ENCODE measurements at places on chromosomes 7 and 10.

GRCh38 chr7:104156842-104157277 is 51.0 kb downstream of the ORC5 start:
- no peak for DNase-seq

GRCh38 chr10:47178537-47179290 is 121.3 kb upstream of the GDF10 start:
- no peak for DNase-seq

- DNase-seq: no peak
These were observed 442 bp downstream of the CYP26C1 start for GRCh38 chr10:93060887-93061593.

DNA sequence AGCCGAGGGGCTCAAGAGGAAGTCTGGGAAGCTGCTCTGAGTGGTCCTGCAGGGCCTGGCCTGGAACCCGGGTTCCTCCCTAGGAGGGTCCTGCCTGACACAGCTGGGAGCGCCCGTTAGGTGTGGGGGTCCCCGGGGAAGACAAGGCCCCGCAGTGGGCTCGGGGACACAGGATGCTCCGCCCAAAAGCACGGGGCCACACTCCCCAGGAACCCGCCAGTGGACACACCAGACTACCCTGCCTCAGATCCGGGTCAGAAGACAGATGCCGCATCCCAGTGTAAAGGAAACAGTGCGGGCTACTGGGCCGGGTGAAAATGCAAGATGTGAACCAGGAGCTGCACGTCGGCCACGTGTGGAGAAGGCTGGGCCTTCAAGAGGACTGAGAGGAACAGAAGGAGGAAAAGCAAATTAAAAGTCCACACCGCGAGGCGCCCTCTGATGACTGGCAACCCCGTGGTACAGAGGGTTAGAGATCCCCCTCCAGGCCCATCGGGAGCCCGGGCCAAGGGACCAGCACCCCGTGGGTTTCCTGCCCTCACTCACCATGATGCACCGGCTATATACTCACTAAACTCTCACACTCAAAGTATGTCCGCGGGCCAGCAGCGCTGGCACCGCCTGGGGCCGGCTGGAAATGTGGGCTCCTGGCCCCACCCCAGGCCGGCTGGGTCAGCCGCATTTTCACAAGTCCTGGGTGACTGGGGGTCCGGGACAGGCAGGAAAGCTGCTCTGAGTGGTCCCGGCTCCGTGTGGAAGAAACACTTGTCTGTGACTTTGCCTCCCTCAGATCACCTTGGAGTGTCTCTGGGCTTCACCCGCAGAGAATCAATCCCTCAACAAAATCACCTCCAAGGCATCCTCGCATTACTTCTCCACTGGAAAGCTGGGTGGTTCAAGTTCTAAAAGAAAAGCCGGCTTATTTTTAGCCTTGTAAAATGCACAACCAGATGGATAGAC is 6.1 kb downstream of the STK32C start:
- DNase-seq: no peak

DNA sequence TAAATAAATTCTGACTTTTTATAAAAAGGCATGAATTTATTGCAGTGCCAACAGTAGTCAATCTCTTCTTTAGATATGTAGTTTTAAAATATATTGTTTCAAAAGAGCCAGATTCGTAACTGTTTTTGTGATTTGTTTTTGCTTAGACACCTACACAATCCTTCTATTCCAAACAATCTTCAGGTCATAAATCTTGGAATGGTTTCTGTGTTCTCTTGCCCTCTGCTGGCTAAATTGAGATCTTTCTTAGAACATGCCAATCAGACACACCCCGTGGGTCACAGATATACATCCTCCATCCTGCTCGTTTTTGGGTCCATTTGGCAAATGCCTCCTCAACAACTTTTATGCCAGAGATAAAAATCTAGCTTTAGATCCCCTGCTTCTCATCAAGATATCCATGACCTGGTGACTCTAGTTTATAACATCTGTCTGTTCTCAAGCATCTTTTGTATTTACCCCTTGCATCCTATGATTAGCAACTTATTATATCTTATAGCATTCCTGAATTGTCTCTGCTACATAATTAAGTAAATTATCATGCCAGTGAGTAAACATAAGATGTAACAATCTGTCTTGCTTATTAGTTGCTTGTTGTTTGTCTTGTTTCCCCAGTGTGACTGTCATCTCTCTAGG is 35.3 kb upstream of the IFRD1 start:
- no peak for DNase-seq

- no peak for DNase-seq
These were observed 43.7 kb upstream of the DLD start for GRCh38 chr7:107847168-107847835.

DNA sequence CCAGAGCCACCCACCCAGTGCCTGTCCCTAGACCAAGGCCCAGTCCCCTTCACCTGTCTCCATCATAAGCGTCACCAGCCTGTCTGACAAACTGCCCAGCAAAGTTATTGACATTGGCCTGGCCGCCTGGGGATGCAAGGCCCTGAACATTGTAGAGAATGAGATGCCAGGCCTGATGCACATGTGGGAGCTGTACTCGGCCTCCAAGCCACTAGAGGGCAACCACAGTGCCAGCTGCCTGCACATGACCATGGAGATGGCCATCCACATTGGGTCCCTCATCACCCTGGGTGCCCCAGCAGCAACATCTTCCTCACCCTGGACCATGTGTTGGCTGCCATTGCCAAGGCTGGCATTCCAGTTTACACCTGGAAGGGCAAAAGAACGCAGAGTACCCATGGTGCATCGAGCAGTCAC is 63.7 kb upstream of the ANTXRL start:
- DNase-seq: no peak

GRCh38 chr7:106064316-106064715 is 47.8 kb downstream of the SYPL1 start:
- DNase-seq: no peak

- DNase-seq: no peak
These were observed 39.7 kb downstream of the ARID5B start for GRCh38 chr10:61941202-61941681.

DNA sequence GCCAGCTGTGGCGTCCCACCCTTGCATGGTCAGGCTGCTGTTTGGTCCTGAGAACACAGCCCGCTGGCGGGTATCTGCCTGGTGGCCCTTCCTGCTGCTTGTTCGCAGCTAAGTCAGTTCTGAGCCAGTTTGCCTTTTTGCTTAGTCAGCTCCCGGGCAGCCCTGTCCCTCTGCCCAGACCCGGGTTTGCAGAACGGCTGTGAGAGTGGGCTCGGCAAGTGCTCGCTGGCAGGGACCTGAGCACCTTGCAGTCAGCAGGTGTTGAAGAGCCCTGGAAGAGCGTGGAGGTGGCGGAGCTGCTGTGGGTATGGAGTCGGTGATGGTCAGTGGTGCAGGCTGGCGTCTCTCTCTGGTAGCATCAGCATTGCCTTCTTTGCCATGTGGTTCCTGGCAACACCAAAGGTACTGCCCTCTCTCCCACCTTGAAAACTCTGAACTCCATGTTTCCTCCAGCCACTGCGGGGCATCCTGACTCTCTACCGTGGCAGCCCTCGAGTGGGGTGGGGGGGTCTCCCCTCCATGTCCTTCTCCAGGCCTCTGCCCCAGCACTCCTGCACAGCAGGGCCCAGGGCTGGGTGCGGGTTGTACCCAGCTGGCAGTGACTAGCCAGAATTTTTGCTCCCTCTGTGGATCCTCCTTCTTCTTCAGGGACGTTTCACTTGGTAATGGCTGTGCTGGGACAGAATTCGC is 4.6 kb downstream of the INPP5A start:
- DNase-seq: no peak

GRCh38 chr7:104231054-104232046 is 23.5 kb upstream of the ORC5 start:
- DNase-seq: peak; percentile 11

DNA sequence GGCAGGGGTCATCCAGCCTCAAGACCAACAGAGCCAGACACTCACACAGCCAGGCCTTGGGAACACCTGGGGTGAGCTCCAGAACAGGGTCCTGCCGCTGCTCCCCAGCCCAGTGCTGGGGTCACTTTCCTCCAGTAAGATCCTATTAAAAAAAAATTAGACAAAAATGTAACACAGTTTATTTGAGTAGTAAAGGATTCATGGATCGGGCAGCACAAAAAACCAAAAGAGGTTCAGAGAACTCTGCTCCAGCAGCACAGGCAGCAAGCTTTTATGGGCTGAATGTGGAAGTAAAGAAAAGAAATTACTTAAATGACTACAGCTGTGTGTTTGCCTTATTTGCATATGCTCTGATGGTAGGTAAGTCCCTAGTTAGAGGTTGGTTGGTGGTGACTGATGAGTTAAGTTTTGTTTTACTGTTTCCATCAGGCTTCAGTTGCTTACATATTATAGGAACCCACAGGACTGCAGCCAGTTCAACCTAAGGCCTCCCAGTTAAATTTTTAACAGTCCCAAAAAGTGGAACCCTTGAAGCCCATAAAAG is 80.5 kb upstream of the FGFR2 start:
- DNase-seq: no peak

DNA sequence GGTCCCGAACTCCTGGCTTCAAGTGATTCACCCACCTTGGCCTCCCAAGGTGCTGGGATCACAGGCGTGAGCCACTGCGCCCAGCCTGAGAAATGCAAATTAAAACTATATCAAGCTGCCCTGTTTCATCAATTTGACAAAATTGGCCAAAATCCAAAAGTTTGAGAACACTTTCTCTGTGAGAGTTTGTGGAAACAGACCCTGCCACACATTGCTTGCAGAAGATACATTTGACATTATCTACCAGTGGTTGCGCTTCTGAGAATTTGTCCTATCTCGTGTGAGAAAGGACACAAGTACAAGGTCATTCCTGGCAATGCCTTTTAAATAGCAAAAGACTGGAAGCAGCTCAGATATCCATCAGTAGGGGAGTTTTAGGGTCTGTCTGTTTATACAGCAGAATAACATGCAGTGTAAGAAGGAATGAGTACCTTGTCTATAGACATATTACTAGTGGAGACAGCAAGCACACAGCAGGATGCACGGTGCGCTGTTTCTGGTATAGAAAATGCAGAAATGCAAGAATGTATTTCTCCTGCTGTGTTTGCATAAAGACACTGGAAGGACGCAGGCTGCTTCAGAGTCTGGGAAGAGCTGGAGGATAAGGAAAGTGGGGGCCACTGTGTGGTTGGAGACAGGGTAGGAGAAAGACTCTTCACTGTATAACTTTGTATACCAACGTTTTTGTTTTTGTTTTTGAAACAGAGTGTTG is 4.3 kb downstream of the LHPP start:
- no peak for DNase-seq

DNA sequence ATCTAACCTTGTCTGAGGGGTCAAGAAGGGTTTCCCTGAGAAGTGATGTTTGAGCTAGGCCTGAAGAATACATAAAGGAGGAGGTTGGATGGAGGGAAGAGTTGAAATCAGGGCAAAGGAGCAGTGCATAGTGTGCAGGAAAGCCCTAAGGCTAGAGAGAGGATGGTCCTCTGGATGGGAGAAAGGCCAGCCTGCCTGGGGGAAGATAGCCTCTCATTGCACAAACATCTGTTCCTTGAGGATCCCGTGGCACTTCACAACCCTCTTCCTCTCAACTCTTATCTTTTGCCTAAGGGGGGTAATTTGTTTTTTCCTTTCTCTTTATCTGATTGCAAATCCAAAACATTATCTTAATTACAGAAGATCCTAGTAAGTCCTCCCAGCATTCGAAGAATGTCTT is 35.7 kb downstream of the STAMBPL1 start:
- DNase-seq: no peak

- DNase-seq: no peak
These were observed 16.0 kb downstream of the RNF32 start for GRCh38 chr7:156656598-156656997.

- DNase-seq: no peak
These were observed 876 bp downstream of the GNAI1 start for GRCh38 chr7:80135309-80136104.

DNA sequence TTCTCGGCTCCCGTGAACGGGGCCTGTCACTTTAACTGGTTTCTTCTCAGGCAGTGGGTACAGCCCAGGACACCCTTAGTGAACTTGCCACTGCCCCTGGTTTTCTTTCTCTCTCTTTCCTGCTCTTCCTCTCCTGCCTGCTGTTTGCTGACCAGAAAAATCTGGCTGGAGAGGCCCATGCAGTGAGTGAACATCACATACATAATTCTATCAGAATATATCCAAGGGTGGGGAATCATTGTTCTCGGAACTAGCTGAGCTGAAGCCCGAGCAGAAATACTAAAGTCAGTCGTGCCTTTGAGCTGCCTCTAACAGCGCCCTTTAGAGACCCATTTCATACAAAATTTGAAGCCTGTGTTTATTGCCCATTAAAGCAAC is 501.5 kb upstream of the GALNT17 start:
- no peak for DNase-seq

DNA sequence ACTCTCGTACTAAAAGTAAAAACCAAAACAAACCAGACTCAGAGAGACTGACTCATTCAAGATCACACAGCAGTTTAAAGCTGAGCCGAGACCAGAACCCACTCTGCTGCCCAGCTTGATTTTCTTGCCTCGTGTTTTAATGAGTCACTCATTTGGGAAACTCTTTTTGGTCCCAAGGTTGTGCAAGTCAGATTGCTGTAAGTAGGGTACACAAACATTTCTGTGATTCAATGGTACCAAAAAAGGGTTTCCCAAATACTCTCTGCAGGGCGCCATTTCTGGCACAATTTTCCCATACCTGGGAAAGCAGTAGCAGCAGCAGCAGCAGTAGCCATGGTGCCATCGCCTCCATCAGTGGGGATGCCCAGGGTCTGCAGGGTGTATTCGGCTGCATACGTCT is 69.9 kb downstream of the ASAH2B start:
- peak; percentile 20 for DNase-seq

- DNase-seq: no peak
These were observed 13.1 kb upstream of the ARPC1A start for GRCh38 chr7:99312316-99313203.

DNA sequence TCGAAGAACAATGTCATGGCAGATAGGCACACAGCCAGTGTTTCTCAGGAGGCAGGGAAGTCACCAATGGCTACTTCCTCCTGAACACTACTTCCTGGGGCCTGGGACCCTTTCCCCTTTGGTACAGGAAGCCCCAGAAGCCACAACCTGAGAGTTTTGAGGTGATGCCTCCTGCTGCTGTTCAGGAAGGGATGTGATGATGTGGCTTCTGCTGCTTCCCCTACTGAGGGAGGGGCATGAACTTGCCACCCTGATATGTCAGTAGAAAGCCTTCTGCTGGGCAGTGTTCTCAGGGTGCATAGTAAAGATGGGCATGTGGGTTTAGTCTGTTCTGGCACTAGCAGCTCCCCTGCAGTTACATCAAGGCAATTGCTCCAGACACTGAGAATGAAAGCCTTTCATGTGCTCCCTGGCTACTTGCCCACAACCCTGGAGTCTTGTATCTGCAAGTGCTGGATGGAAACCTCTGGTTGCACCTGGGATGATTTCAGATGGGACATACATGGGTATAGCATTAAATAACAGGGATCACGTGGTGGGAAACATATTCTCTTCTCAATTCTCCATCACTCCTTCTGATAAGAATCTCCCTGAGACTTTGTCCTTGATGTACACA is 69.3 kb downstream of the ADRA2A start:
- no peak for DNase-seq

GRCh38 chr7:127822822-127823508 is 171.0 kb downstream of the SND1 start:
- no peak for DNase-seq

DNA sequence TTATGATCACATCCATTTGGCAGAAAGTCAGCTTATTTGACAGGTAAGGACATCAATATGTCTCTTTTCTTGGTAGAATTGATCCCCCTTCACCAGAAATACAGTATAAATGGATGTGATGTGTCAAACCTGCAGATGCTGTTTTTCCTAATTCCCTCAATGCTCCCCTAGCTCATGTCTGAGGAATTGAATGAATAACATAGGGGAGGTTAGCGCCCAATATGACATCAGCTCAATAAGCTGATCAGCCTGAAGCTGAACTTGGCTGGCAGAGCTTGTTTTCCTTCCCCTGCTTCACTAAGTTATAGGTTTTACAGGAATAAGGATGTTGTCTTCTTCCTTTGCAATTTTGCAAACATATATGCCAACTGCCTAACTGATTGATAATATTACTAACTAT is 132.5 kb downstream of the REEP3 start:
- no peak for DNase-seq

All from GM04503 (cell line).